ENCODE measurements at places on chromosomes 2 and 18. TPM values are rescaled to one million over a fixed set of nuclear protein-coding genes. Genes with fewer than 3 reads are reported as not detected.

The ADD2 gene
- total RNA-seq: 22.0 TPM

The LIPG gene
- 0.03 TPM for total RNA-seq

The PROC gene
- total RNA-seq: 3.2 TPM

The GMCL1 gene
- total RNA-seq: 9.8 TPM

The C1GALT1C1L gene
- 1.2 TPM for total RNA-seq

The CPO gene
- not detected for total RNA-seq

The TLX2 gene
- total RNA-seq: 0.14 TPM

The LRRTM1 gene
- not detected for total RNA-seq

The CCDC85A gene
- total RNA-seq: 0.05 TPM
